ENCODE measurements at places on chromosomes 1 and 21.

DNA sequence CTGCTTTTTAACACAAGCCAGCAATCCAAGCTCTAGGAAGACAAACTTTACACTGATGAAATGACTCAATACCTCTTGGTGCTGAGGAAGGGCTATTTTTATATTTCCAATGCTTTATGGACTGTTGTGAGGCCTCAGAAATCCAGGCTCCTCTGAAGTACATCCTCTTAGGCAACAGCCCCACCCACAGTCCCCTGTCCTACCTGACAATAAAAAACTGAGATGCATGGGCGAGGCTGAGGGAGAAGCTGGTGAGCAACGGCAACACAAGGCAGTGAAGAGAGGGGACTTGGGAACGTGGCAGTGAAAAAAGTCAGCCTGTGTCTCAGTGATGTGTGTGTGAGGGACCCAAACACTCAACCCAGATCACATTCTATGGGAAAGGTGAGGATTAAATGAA, 10.1 kb upstream of the CPT2 start:
- no peak for DNase-seq

GRCh38 chr1:1907098-1907736, 7.8 kb upstream of the CALML6 start:
- no peak for DNase-seq

GRCh38 chr1:45608175-45609156, 15.4 kb downstream of the CCDC17 start:
- DNase-seq: no peak

GRCh38 chr1:150876119-150876454, 312 bp downstream of the ARNT start:
- no peak for DNase-seq

DNA sequence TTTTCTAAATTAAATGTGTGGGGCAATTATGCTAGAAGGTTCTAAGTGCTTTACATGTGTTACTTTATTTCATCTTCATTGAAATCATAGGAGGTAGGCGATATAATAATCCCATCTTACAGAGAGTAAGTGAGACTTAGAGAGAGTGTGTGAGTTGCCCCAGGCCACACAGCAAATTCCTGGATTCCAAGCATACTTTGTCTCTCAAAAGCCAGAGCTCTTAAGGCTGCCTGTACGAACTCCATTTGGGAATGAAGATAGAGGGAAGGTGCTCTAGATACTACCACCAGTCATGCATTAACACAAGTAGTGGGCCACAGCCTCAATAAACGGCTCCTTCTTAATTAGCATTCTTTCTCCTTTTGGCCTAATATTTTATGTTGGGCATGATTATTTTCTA, 170.1 kb downstream of the SIPA1L2 start:
- DNase-seq: no peak

- DNase-seq: no peak
These were observed 358.2 kb upstream of the KAZN start for GRCh38 chr1:14240265-14240664.

GRCh38 chr1:12548973-12549459, 69.0 kb downstream of the DHRS3 start:
- DNase-seq: no peak

DNA sequence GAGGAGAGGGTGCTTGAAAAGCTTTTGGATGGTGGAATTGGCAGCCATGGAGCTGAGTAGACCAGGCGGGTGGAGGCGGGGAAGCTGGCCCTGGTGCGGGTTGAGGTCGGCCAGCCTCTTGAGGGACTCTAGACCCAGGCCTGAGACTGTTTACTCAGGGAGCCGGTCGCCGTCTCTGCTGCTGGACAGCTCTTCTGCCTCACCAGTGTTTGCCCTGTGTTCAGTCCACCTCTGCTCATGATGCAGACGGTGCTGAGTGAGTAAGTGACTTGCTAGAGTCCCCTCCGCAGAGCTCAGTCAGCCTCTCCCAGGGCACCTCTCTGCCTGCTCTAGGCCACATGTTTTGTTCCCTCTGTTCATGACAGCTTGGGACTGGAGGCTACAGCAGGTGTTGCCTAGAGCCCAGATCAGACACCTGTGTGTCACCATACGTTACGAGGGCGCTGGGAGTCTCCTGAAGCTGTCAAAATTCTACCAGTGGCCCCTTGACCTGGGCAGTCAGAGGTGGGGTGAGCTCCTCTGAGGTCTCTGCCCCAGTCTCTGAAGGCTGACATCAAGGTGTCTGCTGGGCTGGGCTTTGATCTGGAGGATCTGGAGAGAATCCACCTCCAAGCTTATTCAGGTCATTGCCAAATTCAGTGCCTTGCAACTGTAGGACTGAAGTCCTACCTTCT, 73.5 kb upstream of the WNT4 start:
- no peak for DNase-seq

DNA sequence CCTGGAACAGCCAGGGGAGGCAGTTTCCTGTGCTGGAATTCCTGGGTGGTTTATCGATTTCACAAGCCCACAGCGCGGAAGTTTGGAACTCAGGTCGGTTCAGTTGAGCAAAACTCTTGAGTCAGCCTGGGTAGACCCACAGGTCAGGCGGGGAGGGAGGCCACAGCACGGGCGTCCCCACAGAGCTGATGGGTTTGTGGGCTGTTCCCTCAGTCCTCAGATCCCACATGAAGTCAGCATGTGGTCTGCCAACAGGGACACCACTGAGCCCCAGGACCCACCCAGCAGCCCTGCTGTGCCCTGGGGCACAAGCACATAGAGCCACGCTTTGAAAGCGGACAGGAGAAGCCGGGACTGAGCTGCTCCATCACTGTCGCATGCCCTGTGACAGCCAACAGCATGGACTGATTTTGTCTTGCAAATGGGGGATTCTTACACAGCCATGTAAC, 17.4 kb downstream of the BMP8A start:
- no peak for DNase-seq

DNA sequence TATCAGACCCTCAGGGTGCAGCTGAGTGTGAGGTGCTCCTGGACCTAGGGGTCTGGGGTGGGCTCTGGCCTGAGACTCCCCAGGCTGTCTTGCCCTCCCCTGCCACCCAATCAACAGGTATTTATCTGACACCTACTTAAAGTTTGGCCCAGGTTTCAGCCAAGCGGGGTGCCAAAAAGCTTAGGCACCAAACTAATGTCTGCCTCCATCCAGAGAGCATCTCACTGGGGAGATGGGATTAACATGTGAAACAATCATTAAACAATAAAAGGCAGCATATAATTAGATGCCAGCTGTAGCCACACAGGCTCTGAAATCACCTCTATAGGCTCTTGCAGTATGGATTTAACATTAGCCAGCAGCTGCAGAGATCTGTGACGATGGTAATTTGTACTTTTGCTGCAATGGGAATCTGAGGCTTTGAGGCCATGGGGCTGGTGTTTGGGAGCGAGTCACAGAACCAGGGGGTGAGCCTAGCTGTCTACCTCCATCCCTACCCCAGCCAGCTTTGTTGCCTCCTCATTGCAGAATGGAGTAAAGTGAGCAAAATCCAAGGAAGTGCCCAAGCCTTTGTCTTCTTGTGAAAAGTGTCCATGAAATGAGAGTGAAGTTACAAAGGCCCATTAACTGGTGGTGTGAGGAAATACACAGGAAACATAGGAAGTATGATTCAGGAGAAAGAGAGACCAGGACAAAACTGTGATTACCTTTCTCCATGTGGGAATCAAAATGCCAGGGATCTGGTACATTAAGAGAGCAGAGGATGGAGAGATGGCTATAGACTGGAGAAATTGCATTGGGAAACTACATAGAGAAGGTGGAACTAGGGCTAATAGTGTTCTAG, 36.1 kb downstream of the EIF2D start:
- no peak for DNase-seq

DNA sequence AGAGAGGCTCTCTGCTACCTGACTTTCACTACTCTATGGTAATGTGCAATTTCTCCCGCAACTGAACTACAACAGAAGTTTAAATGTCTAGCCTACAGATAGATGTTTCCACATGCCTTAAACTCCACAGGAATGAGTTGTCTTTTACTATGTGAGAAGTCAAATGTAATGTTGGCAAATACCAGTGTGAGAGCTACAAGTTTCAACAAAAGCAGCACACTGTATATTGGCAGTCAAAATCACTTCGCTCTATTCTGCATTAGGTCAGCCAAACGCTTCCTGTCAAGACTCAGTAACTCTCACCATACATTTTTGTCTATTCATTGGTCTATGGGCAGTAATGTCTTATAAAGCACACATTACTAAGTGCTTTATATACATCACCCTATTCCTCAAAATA, 41.9 kb downstream of the LUZP1 start:
- DNase-seq: no peak

- DNase-seq: no peak
These were observed 3.9 kb downstream of the S100B start for GRCh38 chr21:46600978-46601377.

- peak; percentile 78 for DNase-seq
These were observed 356.4 kb upstream of the PKN2 start for GRCh38 chr1:88327391-88328267.

DNA sequence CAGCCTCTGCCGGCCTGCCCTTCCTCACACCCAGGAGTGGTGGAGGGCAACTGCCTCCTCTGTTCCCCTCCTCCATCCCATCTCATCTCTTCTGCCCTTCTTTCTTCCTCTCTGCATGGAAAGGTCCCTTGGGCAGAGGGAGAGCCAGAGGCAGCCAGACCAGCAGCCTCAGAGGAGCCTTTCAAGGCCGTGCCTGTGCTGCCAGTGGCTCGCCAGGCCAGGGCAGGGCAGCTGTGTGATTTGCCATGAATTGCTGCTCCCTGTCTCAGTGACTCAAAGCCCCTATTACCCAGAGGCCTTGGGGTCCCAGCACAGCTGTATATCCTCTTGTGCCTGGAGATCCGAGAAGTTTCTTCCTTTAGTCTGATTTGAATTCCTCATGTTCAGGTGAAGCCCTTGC, 21.9 kb downstream of the TMCC2 start:
- no peak for DNase-seq

- no peak for DNase-seq
These were observed 39.2 kb upstream of the LRRC8D start for GRCh38 chr1:89781494-89782126.

DNA sequence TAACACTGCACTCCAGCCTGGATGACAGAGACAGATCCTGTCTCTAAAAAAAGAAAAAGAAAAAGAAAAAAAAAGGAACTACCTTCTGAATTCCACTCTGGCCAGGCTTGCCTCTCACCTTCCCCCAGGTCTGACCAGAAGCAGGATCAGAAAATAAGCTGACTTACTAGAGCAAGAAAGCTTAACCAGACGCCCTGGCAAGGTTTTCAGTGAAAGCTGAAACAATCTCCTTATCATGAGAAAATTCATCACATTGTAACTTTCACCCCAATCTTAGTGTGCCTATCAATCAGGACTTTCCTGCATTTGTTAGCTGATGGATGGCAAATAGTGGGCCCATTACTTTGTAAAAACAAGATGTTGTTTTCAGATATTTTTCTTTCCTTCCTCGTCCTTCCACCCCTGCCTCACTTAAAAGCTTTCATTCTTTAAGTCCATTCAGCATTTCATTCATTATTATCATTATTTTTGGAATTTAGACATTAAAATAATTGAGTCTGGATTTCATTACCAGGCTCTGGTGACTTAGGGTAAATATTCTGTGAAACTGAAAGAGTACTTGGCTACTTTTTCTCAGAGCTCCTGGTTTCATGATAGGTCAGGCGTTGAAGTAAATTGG, 96.5 kb upstream of the CD34 start:
- DNase-seq: no peak

- no peak for DNase-seq
These were observed 7.0 kb upstream of the HEYL start for GRCh38 chr1:39646232-39647081.

DNA sequence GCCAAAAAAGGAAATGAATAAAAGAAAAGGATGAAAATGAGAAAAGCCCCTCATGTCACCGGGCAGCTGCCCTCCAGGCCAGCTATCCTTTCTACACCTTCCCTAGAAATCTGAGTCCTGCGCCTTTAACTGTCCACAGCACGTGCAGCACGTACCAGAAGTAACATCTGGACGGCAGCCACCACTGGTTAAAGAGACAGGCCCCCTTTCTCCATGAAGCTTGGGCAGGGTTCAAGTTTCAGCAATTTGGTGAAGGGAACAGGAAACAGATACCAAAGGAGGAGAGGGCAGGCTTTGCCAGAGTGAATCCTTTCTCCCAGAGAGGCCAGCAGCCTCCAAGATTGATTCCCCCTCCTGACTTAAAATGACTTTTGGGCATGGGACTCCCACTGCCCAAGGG, 3.6 kb upstream of the KIAA2013 start:
- no peak for DNase-seq

GRCh38 chr21:27001526-27001925, 34.6 kb upstream of the ADAMTS5 start:
- DNase-seq: no peak

GRCh38 chr1:157849229-157849875, 7.7 kb upstream of the CD5L start:
- DNase-seq: no peak

DNA sequence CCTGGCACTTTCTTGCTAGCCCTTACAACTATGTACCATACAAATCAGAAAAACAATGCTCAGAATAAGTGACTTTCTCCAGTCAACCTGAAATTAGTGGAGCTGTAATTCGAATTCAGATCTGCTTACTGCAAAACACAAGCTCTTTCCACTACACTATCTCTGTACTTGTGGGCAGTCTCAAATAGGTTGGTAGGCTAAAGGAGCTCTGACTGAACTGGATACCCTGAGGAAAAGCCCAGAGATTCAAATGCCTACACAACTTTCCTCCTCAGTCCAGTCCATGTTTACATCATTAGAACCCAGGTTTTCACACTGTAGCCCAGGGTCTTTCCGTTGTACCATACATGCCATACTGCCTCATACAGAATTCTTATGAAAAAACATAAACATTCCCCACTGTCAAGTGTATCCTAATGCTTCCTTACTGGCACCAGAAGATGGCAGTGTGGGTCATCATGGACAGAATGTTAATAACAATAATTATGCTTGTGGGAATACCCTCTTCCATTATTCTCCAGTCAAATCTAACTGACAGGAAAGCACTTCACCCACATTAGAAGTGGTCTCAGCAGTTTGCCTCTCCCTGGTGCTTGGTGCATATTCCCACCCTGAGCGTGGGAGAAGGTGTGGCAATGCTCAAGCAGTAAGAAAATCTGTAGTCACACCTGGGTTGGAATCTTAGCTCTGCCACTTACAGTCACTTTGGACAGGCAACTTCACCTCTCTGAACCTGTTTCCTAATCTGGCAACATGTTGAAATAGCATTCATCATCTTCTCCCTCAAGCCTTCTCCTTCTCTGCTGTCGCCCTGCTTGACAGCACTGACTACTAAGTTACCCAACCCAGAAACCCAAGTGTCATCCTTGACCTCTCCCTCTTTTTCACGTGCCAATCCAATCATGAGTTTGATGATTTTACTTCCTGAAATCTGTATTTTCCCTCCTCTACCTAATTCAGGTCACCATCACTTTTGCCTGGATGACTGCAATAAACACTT, 14.4 kb upstream of the ZFYVE9 start:
- peak; percentile 52 for DNase-seq

GRCh38 chr21:17526776-17527175, 13.9 kb downstream of the CXADR start:
- DNase-seq: no peak

DNA sequence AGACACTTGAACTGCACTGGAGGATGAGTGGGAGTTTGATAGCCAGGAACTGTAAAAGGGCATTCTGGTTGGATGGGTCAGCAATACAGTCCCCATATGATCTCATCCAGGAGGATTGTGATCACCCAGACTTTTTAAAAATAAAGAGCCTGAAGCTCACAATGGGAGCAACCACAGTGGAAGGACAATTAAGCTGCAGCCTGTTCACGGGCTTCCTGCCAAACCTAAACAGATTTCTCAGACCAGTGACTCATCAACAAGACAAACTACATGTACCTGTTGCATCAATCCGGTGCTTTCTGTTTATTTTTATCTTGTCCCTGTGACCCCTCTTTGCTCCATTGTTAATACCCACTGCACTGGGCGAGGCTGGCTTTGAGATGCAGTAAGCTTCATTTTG, 52.3 kb downstream of the PAPPA2 start:
- peak; percentile 48 for DNase-seq
